Spinal cord (tissue), 10 donors: ENCODE measurements at places on chromosomes 1 and 21. TPM values are rescaled to one million over a fixed set of nuclear protein-coding genes. Genes with fewer than 3 reads are reported as not detected.
A peak's percentile ranks its signal among the peaks of the same experiment; 100 is the strongest.

DNA sequence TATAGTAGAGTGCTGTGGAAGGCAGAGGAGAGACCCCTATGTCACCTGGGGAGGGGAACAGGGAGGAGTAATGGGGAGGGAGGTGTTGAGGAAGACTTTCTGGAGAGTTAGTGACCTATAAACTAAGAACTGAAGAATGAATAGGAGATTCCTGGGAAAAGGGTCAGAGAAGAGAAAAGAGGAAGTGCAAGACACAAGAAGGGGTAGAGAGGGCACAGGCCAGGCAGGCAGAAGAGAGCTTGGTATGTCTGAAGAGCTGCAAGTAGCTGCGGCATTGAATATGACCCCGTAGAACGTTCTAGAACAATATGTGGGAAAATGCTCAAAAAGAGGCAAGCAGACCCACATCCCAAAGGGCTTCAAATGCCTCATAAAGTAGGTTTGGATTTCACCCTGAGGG is 361.2 kb downstream of the PRDM2 start:
- no peak for DNase-seq

KRTAP19-1 gene
- not detected for total RNA-seq

DNA sequence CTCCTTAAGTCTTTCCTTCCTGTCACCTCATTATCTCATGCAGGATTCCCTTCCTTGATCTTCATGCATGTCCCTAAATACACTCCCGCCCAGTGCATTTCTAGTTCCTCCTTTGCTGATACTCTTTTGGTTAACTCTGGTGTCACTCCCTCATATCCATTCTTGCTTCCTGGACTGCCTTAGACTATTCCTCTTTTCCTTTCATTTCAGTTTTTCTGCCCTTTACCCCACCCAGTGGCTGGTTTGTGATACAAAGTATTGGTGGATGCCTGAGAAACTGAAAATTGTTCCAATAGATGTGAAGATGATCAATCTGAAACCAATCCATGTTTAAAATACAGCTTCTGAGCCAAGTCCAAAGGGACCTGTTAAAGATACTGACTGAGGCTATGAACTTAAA is 553.8 kb upstream of the CAMK1G start:
- no peak for DNase-seq

TTC22 gene
- total RNA-seq: 0.59 TPM

VHLL gene
- not detected for total RNA-seq

COL9A2 gene
- 14.1 TPM for total RNA-seq

GRCh38 chr1:230277201-230278025 is 148.7 kb downstream of the PGBD5 start:
- no peak for DNase-seq

DNA sequence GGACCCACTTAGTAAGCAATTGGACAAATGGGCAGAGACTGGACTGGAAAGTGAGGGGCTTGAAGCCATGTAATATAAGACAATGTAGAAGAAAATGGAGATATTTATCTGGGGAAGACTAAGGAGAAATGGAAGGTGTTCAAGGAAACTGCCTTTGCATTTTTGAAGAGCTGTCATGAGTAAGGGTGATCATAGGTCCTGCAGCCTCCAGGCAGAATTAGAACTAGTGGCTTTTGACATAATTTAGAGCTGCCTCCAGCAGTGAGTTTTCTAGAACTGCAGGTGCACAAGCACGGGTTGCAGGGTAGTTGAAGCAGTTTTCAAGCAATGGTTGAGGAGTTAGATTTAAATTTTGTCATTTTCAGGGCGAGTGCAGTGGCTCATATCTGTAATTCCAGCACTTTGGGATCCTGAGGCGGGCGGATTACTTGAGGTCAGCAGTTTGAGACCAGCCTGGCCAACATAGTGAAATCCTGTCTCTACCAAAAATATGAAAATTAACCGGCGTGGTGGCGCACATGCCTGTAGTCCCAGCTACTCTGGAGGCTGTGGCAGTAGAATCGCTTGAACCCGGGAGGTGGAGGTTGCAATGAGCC is 3.7 kb upstream of the CDC14A start:
- no peak for DNase-seq

DNA sequence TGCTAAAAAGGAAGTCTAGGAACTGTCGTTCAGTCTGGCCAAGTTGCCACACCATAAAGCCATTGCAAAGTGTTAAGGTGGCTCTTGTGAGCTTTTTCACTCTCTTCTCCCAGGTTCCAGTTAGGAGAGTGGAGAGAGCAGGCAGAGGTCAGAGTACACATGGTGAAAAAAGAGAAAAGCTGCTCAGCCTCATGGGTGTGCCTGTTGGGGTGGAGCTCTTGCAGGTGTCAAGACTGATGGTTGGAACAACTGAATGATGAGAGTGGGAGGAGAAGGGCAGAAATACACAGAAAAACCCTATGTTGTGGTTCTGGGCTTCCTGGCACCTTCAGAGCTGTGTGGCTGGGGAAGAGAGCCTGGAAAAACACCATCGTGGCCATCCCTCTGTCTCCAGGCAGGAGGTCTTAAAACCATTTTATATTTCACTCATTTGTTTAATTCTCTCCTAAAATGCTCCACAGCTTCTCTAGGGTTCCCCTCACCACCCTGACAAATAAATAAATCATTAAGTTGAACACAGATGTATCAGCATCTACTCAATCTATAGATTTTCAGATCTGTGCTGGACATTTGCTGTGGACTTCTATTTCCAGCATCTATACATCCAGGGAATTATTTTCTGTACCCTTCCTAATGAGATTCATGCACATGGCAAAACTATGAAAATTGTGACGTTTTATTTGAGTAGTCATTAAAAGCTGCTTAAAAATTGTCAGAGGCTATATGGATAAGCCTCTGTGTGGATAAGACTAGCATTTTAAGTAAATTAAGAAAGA is 17.5 kb downstream of the UBASH3A start:
- no peak for DNase-seq

CR2 gene
- 0.11 TPM for total RNA-seq

C1orf141 gene
- total RNA-seq: 0.33 TPM

GRCh38 chr1:59487335-59488031 is 190.6 kb downstream of the FGGY start:
- no peak for DNase-seq

CD1B gene
- total RNA-seq: not detected

- DNase-seq: no peak
Measured at GRCh38 chr1:64097859-64098258, 105.6 kb upstream of the UBE2U start.

DNA sequence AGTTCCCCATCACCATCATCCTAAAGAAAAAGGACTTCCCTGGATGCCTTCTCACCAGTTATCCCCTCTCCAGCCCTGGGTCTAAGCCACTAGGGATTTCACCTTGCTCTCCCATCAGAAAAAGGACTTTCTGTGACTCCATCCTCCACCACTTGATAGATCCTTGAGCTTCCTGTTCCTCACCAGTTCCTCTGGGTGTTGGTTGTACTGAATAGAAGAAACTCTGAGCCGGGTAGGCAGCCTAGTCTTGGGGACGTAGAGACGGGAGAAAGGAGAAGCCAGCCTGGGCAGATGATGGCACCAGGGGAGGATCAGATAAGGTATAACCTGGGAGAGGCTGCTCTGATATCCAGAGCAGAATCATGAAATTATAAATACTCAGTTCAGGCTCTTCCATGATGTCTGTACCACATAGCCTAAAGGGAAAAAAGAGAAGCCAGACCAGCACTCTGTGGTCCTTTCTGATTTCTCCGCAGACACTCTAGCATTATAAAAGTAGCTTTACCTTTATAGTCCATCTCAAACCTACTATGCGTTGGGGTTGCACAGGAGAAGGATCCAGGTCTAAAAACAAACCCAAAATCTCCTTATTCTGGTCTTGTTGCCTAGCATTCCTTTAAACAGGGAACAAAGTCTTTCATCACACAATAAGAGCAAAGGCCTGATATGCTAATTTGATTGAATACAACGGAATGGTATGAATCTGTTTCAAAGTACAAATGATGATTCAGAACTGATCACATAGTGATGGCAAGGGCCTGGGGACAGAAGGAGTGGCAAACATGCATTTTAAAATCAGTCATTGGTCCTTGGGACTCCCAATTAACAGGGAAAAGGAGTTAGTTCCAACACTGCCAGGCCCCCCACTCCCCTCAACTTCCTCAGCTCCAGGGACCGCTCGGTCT is 1.2 kb upstream of the CD34 start:
- DNase-seq: no peak

DNA sequence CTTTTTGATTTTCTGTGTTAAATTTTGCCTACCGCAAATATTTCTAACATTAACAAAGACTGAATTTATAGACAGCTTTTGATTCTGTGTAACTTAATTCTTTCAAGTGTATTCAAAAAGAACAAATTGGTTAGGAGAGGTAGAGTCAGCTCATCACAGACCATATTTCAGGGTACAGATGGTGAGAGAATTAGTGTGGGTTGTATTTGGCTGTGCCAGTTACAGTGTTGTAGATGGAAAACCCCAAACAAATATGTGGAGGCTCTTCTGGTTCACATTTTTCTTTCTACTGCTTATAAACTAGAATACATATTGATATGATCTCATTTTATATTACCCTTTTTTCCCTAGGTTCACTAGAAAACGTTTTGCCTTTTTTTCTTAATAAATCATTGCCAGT is 11.1 kb downstream of the RCAN3 start:
- no peak for DNase-seq

HTR1D gene
- total RNA-seq: 0.66 TPM

DNA sequence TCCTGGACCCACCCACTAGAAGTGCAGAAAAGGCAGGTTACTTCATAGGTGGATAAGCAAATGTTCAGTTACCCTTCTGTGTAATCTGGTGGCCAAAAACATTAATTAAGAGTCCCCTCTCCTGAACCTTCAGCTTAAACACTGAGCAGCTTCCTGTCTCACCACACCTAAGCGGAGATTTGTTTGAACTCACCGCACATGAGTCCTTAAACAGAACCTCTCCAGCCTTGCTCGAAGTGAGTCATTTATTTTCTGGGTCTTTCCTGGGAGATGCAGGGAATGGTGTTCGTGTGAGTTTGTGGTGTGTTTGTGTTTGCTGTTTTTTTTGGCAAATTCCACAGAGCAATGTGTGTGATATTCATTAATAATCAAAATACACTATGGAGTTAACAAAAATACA is 7.6 kb upstream of the FNBP1L start:
- DNase-seq: no peak

OR10R2 gene
- not detected for total RNA-seq

PRKCZ gene
- 33.2 TPM for total RNA-seq

DNA sequence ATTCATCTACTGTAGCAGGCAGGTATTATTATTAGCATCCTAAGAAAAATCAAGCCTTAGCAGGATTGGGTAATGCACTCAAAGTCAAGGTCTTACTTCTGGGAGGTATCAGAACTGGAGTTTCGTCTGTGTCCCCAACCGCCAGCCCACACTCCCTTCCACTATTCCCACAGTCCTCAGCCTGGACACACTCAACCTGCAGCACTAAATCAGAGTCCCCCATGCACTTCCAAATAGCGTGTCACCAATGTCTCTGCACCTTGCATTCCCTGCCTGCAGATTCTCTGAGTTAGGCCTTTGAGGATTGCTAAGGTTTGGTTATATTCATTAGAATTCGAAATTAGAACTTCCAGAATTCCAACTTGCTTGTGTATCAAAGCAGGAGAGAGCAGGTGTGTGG is 3.9 kb downstream of the LYPD8 start:
- no peak for DNase-seq

DNA sequence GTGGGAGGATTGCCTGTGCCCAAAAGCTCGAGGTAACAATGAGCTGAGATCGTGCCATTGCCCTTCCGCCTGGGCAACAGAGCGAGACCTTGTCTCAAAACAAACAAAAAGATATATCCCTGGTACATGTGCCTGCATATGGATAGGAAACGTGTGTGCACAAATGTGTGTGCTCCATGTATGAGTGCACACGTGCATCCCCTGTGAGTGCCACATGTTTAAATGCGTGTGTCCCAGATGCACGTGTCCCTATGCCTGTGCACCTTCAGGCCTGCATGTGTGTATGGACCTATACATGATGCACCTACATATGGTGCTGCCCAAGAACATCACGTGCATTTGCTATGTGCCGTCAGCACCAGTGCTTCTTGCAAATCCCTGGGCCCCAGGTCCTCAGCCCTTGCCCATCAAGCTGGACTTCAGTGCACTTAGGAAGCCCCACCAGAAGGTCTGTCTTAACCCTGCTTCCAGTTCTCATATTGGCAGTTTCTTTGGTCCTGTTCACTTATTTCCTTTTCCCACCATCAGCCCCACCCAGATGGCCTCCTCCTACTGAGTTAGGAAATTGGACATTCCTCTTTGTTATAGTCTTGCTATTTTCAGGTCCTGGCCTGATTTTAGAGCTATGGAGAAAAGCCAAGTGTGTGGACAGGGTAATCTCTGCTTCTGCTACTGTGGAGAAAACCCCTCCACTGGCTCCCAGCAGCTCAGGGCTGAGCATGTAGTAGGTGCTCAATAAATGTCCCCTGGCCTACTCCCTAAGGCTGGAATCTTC is 15.4 kb downstream of the TIE1 start:
- DNase-seq: no peak

AKR7A3 gene
- total RNA-seq: 3.2 TPM

GRCh38 chr1:3948344-3948743 is 48.3 kb upstream of the C1orf174 start:
- DNase-seq: no peak

DNA sequence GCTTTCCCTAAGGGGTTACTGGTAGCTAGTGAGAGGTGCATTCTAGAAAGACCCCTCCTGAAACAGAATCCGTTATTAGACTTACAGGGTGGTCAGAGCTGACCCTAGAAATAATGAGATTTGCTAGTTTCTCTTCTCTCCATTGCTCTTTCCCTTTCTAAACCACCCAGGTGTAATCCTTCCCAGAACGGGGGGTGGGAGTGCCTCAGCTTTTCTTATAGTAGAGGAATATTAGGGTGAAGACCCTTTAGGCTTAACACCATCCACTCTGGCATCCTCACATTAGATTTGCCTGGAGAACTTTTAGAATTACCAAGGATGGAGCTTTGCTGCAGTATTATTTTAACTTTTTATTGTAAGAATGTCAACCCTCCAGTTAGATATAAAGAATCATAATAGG is 49.4 kb downstream of the CAPN9 start:
- DNase-seq: no peak

AADACL4 gene
- 0.11 TPM for total RNA-seq

SFN gene
- 0.66 TPM for total RNA-seq

ZNF648 gene
- 3.1 TPM for total RNA-seq

GRCh38 chr1:110615548-110616130 is 9.5 kb upstream of the KCNA2 start:
- peak; percentile 95 for DNase-seq

RC3H1 gene
- 33.2 TPM for total RNA-seq

- DNase-seq: no peak
Measured at GRCh38 chr1:22184892-22185612, 42.2 kb upstream of the WNT4 start.

- no peak for DNase-seq
Measured at GRCh38 chr1:36463463-36463802, 751 bp downstream of the MRPS15 start.

LMX1A gene
- total RNA-seq: 0.40 TPM
